Muscle of leg (tissue), 16 donors: ENCODE measurements at places on chromosomes 5 and 9. TPM values are rescaled to one million over a fixed set of nuclear protein-coding genes. Genes with fewer than 3 reads are reported as not detected.

The CNTNAP3 gene
- 2.9 TPM for total RNA-seq

The MIER3 gene
- 28.5 TPM for total RNA-seq

The SLC31A2 gene
- total RNA-seq: 4.1 TPM

The RHOBTB3 gene
- 153 TPM for total RNA-seq

The FOXE1 gene
- not detected for total RNA-seq

The SELENOP gene
- 142 TPM for total RNA-seq

The LCN2 gene
- 0.09 TPM for total RNA-seq

The ADGRD2 gene
- not detected for total RNA-seq

The TAF11L10 gene
- not detected for total RNA-seq

The SPINK6 gene
- total RNA-seq: not detected

The SLC31A1 gene
- 8.0 TPM for total RNA-seq

The PRDM9 gene
- total RNA-seq: not detected

The SLU7 gene
- 33.6 TPM for total RNA-seq

The AK1 gene
- 921 TPM for total RNA-seq

The IRX4 gene
- total RNA-seq: 0.13 TPM

The CD180 gene
- 0.66 TPM for total RNA-seq

The WHRN gene
- 0.89 TPM for total RNA-seq

The AFAP1L1 gene
- total RNA-seq: 75.3 TPM

The TMEM252 gene
- 0.09 TPM for total RNA-seq

The ZNF462 gene
- 18.8 TPM for total RNA-seq

The TMEM215 gene
- total RNA-seq: 0.66 TPM

The HNRNPK gene
- 337 TPM for total RNA-seq

The GLRA1 gene
- not detected for total RNA-seq

The DAB2IP gene
- total RNA-seq: 26.3 TPM

The TJP2 gene
- 10.6 TPM for total RNA-seq

The CARD9 gene
- total RNA-seq: 1.2 TPM

The OR2Y1 gene
- not detected for total RNA-seq

The TAF11L5 gene
- total RNA-seq: not detected

The PRLR gene
- total RNA-seq: 1.1 TPM

The CDH9 gene
- total RNA-seq: 0.18 TPM

The ZFP2 gene
- 2.9 TPM for total RNA-seq

The SARDH gene
- 6.3 TPM for total RNA-seq

The LRRC14B gene
- 28.4 TPM for total RNA-seq

The C9orf152 gene
- total RNA-seq: not detected
